Cerebellar nuclear complex (tissue), 1 donor: ENCODE measurements at places on chromosomes 7 and 10.

DNA sequence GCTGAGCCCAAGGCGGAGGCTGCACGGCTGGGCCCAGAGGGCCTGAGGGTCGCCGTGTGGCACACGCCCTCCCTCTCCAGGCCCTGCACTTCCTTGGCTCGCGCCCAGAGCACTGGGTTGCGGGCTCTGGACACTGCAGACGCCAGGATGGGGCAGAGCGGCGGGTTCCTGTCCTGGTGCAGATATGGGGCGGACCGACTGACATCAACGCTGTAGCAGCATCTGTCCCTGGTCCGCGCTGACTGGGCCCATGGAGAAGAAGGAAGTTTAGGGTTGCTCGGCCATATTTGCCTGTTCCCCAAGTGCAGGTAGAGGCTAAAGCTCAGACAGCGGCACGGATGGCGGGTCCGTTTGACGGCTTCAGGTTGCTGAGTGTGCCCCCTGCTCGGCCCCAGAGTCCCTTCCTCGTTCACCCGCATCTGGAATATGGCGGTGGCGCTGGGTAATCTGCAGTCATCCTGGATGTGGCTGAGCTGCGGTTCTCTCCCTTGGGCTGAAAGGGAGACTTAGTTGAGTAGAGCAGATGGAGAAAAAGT, 116.1 kb downstream of the OR13A1 start:
- no peak for DNase-seq

DNA sequence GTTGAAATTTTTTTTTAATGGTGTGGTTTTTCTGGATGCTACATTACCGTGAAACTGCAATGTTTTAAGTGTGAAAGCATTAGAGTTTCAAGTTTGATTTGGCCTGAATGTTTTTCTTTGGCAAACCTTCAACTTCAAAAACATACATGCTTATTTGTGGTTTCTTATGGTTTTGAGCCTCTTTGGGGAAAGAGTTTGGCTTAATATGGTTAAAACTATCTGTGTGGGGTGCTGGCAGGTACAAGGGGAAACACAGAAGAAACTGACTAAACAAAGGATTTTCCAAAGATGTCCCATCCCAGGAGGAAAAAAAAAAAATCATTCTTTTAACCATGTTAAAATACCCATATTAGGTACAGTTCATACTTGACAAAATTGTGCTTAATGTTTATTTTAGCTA, 121.1 kb downstream of the HGF start:
- DNase-seq = no peak

GRCh38 chr7:108736221-108736891, 166.7 kb downstream of the DNAJB9 start:
- DNase-seq = no peak

DNA sequence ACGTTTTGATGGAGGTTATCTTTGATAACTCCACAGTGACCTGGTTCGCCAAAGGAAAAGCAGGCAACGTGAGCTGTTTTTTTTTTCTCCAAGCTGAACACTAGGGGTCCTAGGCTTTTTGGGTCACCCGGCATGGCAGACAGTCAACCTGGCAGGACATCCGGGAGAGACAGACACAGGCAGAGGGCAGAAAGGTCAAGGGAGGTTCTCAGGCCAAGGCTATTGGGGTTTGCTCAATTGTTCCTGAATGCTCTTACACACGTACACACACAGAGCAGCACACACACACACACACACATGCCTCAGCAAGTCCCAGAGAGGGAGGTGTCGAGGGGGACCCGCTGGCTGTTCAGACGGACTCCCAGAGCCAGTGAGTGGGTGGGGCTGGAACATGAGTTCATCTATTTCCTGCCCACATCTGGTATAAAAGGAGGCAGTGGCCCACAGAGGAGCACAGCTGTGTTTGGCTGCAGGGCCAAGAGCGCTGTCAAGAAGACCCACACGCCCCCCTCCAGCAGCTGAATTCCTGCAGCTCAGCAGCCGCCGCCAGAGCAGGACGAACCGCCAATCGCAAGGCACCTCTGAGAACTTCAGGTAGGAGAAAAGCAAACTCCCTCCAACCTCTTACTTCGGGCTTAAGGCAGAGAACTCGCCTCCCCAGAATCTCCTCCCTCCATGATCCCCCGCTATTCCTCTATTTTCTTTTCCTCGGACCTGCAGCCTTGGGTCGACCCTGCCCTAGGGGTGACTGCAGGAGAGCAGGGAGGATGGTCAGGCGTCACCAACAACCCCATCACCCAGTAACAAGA, at the start of gene SERPINE1:
Gene SERPINE1, plus strand, starts transcription at position 454 of the 809 bp plus-strand sequence. CDS start 1,290 bp downstream, outside the sequence.
- no peak for DNase-seq

GRCh38 chr10:7202793-7203355, 208.0 kb downstream of the SFMBT2 start:
- DNase-seq = no peak

DNA sequence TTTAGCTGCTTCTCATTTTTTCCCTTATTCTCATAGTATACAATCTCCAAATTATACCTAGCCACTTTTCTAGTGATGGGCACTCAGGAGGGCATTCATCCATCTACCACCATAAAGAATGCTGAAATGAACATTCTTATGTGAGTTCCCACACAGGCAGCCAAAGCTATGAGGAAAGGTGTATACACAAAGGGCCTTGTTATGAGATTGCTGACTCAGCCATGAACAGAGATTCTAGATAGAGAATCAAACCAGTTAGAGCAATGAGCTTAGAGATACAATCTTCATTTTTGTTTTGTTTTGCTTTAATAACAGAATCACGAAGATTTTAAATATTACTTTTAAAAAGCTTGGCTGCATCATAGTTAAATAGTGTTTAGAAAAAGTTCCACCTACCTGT, 54.8 kb upstream of the TNKS2 start:
- DNase-seq = no peak

- DNase-seq = no peak
Measured at GRCh38 chr7:41197769-41198168, 505.1 kb downstream of the INHBA start.

DNA sequence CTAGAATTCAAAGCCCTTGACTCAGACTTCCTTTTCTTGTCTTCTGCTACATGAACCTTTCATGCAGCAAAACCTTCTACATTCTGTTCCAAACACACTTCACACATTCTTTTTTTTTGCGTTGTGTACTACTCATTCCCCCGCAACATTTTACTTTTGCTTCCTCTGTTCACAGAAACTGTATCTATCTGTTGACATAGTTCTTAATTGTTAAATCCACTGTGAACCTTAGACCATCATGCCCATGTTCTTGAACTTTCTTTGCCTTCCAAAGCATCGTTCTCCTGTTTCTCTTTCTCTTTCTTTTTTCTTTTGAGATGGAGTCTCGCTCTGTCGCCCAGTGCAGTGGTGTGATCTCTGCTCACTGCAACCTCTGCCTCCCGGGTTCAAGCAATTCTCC, 14.2 kb downstream of the CCSER2 start:
- no peak for DNase-seq

- DNase-seq = no peak
Measured at GRCh38 chr7:89133357-89133756, 337.8 kb upstream of the TEX47 start.

DNA sequence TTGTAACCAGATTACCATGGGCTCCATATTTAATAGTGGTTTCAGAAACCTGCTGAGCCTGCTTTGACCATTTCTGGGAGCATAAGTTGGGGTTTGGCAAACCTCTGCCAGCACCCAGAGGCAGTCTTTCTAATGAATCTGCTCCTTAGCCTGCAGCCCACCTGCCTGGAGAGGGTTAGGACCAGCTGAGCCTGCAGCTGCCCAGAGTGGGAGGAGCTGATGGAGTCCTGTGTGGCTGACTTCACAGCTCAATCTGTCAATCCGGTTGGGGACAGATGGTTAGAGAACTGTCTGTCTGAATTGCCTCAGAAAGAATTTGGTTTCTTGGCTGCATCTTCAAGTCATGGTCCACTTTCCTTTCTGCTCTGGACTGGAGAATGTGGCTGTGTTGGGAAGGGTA, 444.6 kb downstream of the NRG3 start:
- DNase-seq = no peak

GRCh38 chr10:2366264-2366931, 629.1 kb upstream of the ADARB2 start:
- DNase-seq = no peak

DNA sequence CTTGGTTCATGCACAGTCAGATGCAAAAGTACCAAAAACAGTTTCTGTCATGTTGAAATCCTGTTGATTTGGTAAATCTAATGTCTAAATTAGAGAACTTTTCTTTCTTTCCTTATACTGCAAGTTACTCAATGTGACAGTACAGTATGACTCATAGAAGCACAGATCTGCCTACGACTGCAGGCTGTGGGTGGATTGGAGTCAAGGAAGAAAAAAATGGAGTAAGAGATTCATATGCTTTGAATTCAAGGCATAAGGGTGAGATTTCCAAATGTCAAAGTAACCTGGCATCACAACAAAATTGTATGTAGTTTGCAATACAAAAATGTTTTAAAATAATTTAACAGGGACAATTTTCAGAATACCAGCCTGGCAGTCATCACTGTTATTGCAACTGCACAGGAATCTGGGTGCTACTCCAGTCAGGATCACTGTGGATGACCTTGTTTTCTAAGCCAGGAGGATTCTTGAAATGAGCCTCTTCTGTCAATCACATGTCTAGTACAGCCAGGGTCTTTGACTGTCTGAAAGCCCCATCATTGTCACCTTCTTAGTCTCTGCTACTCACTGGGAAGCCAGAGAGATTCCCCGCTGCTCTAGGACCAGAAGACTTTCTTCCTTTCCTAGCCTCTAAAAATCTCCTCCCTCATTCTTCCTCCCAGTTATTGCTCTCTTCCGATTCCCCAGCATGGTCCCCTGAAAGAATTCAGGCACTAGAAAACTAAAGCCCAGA, 83.6 kb downstream of the CD36 start:
- DNase-seq = no peak
